Sigmoid colon (tissue), 7 donors: ENCODE measurements at places on chromosomes 11 and 22. TPM values are rescaled to one million over a fixed set of nuclear protein-coding genes. Genes with fewer than 3 reads are reported as not detected.

GRCh38 chr11:43545610-43546009, 134.9 kb upstream of the HSD17B12 start:
- DNase-seq = no peak

DNA sequence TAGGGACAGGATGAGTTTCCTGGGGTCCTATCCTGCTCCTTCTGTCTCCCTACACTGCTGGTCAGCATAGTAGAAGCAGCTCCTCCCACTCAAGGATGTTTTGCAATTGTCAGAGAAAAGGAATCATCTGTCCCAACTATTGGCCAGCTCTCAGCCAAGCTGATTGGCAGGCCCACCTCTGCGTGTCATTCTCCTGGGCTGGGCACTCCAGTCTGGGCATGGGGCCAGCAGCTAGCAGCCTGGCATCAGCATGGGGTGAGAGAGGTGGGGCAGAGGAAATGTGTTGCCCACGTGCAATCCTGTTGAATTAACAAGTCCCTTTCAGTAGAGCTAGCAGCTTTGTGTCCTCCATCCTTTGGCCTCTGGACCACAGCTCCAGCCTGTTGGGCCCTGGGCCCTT, 14.1 kb downstream of the ANKK1 start:
- DNase-seq = no peak

DNA sequence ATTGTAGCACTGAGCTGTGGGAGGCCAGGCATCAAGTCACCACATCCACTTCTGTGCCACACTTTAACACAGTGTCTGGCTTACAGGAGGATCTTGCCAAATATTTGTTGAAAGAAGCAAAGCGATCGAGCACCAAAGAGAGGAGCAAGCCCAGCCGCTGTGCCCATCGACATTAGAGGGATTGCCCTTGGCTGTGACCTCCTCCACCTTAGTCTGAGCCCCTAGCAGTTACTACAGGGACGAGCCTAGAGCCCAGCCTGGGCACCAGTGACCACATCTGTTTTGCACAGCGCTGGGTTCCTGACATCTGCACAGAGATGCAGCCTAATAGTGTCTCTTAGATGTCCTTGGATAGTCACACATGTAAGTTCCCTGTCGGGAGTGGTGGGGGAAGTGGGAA, 17.7 kb downstream of the GRIK4 start:
- no peak for DNase-seq

DNA sequence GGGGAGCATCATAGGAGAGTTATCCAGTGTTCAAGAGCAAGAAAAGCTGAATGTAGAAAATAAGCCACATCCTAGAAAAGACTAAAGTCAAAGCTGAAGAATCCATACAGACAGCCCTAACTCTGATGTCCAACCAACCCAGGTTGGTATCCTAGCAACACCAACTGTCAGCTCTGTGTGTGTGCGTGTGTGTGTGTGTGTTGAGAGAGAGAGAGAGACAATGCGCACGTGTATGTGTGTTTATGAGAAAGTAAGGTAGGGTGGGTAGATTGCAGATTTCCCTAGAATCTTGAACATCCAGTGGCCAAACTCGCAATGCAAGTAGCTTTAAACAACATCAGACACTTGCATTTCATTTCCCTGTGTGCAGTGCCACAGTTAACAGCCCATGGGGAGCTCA, 274.9 kb downstream of the FAM181B start:
- no peak for DNase-seq

DNA sequence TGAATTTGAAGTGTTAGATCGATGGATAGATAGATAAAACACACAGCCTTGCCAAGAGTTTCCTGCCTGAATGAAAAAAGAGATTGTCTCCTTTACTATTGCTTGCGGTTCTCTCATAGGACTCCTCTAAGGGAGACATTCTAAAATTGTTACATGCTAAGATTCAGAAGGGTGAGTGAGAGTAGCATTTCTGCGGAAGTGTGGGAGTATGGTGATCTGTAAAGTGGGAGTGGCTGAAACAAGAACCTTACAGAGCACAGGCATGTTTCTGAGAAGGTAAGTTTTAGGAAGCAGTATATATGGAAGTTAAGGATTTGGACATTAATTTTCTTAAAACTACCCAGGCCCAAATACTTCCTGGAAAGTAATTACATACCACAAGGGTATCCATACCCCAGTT, 139.6 kb downstream of the TRIM44 start:
- no peak for DNase-seq

DNA sequence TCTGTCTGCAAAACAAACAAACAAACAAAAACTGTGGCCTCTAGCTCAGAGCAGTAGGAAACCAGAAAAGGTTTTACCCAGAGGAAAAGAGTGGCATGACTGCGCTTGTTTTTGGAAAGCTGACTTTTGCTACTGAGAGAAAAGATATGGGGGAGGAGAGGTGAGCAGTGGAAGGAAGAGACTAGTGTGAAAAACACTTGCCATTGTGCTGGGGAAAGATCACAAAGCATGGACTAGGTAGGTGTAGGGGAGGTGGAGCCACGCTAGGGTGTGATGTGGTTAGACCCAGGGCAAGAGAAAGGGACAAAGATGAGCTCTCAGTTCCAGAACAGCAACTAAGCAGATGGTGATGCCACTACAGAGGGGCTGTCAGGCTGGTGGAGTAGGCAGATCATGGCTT, 319.2 kb downstream of the LARGE1 start:
- no peak for DNase-seq

DNA sequence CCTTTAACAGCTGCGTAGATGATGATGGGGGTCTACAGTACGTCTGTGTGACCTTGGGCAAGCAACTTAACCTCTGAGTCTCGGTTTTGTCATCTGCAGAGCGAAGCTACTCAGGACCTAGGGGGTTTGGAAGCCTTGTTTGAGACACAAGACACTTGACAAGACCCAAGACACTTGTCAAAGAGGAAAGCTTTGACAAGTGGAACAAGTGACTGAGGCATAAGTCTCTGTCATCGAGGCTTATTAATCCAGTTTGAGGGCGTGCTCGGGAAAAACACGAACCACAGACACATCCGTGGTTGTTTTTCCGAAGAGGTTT, 732 bp upstream of the PC start:
- DNase-seq = no peak

GRCh38 chr22:50190182-50190940, 4.6 kb downstream of the TRABD start:
- peak; percentile 87 for DNase-seq

The HSPB2 gene
- polyA plus RNA-seq = 0.69 TPM

The POGLUT3 gene
- polyA plus RNA-seq = 4.8 TPM

The CD3G gene
- polyA plus RNA-seq = 7.8 TPM

The SERPINH1 gene
- 12.0 TPM for polyA plus RNA-seq
